ENCODE measurements at places on chromosomes 5 and 9.

- DNase-seq: no peak
Measured at GRCh38 chr9:72880821-72881220, 72.0 kb downstream of the ALDH1A1 start.

DNA sequence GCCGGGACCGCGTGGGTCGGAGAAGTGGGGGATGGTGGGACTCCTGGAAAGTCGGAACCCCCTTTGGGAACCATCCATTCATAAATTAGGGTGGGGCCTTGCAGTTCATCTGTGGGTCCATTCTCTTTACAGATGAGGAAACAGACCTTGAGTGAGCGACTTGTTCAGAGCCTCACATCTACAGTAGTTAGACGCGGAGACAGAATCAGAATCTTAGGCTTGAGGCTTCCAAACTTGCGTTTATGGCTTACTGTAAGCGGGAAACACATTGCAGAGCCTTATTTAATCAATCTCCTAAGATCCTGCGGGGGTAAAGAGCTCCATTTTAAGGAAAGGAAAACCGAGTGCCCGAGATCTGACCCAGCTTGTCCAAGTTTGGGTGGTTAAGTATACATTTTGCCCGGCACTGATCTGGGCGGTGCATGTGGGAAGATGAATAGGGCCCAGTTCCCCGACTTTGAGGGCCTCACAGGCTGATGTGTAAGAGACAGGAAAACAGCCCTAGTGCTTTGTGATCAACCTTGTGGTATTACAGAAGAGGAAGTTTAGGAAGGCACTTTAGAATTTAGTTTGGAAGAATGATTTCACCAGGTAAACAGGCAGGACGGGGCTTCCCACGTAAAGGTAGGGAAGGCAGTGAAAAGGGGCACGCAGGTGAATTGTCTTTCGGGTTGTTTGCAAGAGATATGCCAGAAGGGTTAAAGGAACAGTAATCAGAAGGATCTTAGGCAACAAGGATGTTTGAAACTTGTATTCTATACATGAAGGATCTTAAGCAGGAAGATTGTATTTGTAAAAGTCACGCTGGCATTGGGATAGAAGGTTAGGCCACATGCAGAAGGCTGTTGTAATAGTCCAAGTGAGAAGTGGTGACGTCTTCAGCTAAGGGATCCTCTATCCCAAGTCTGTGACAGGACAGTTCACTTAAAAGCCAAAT lies 744 bp downstream of the TARS1 start:
- DNase-seq: peak; percentile 6

DNA sequence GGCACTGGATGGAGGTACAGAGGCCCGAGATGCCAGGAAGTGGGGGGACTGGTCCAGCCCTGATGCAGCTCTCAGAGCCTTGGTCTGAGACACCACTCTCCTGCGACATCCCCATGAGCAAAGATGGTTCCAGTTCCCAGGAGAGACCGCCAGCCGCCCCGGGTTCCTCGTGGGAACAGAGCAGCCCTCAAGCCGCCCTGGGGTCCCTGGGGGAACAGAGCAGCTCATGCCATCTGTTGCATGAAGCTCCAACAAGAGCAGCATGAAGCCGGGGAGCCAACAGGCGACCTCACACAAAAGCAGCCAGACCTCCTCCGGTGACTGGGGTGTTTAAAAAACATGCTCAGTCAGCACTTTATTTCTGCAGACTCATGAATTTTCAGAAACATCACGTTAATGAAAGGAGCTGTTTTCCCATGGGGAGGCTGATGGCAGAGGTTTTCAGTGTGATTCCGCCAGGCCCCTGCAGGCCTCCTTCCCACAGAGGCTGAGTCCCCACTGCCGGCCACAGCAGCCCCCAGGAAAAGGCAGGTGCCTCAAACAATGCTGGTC lies 6.2 kb downstream of the SLC6A18 start:
- DNase-seq: no peak

DNA sequence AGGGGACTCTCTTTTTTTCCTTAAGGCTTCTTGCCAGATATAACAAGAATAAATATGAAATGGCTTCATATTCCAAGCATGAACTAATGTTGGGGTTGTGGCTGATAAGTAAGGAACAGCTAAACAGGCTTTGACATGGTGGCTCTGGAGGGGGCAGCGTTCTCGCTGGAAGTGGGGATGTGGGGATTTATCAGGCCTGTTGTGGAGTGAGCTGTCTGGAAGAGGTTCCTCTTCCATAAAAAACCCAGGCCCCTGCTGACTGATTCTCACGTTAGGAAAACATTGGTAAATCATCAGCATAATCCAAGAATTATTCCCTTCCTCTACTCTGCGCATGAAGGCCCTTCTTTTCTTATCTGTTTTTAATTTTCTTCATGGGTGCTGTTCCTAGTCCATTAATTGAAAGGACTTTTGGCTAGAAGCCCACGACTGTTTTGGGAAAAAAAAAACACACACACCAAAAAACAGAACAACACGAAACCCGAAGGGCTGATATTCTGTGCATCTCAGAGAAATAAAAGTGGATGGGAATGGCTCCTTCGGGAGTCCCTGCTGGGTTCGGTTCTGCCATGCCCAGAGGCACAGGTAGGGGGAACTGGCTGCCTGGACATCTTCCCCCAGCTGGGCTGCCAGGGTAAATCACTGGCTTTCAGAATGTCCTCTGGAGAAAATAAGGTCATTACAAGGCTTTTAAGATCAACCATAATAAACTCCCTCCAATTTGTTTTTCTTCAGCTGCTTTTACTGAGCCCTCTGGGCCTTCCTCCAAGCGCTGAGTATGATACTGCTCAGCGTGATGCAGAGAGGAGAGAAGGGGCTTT lies 297.0 kb downstream of the SLIT3 start:
- DNase-seq: no peak

DNA sequence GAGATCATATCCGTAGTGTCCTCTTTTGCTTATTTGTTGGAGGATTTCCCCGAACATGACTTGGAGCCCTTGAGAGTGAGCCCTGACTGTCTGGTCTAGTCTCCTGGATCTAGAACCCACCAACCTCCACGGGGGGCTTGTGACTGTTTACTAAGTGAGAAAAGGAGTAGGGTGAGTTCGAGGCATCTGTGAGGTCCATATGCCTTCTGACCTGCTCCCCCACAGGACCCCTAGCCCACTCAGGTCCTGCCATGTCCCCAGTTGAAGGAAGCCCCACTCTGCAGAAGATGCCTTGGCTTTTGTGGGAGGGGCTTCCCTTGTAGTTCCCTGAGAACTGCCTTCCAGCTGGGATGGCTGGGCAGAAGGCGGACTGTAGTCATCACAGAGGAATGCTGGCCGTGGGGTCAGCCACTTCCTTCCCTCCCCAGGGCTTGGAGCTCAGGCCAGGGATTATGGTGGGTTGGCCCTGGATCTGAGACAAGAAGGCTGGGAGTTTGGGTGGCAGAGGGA lies 7.0 kb upstream of the IRF1 start:
- no peak for DNase-seq

DNA sequence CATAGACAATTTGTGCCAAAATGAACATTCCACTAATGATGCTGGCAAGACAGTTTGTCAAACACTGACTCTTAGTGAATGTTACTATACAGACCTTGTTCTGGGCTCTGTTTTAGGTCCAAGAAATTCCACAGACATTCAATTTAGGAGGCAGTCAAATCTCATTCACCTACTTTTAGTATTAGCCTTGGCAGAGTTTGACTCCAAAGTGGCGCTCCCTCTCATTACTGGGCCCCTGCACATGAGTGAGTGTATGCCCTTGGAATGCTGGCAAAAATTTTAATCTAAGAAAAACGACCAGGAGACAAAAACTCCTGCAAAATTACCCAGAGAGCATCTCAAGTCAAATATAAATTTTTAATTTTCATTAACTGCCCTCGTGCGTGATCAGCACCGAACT lies 94.9 kb upstream of the SLC27A6 start:
- no peak for DNase-seq

Data from activated gamma-delta T cell treated with Interleukin-2 at 50 U/mL for 16 hours (primary cell).